ENCODE measurements at places on chromosomes 7 and 10. TPM values are rescaled to one million over a fixed set of nuclear protein-coding genes. Genes with fewer than 3 reads are reported as not detected.

GRCh38 chr7:101588131-101588935 is 40.8 kb downstream of the MYL10 start:
- no peak for ATAC-seq

GRCh38 chr10:71687077-71687476 is 32.5 kb downstream of the C10orf105 start:
- ATAC-seq = no peak

DNA sequence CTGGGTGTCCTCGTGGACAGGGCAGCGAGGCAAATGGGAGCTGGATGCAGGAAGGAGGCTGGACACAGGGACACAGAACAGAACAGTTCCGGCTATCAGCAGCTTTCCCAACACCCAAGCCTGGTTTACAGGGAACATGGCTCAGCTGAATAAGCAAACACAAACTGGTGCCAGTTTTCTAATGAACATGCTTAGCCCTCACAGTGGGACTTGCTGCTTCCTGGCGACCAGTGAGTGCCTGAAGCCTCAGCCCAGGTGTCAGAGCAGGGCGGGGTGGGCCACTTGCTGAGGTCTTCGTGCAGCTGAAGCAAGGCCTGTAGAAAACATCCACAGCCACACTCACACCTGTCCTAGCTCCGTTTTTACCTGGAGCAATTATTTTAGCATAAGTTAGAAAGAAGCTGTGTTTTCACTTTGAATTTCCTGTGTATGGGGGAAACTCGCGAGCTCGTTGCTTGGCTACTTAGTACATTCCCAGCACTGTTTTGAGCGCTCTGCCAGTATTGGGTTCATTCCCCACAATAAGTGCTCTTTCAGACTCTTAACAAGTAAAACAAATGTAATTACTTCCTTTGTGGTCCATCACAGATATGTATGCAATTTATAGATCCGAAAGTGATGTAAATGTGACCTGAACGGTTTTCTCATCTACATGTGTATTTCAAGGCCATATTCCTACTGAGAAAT is 261.2 kb upstream of the SHH start:
- ATAC-seq = no peak

DNA sequence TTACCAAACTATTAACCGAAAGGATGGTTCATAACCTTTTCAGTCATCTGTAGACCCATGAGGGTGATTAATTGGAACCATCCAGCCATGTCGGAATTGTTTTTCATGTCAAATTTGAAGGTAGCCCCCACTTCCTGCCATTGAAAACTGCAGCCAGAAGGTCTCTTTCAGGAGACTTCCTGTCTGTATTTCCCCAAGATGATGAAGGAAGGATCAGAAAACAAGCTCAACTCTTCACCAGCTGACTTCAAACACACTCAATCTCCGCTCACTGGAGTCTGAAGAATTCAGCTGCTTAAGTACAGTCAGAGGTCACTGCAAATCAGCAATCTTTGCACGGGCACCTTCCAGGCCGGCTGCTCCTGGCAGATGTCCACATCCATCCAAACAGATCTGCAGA is 291.7 kb upstream of the NPVF start:
- no peak for ATAC-seq

DNA sequence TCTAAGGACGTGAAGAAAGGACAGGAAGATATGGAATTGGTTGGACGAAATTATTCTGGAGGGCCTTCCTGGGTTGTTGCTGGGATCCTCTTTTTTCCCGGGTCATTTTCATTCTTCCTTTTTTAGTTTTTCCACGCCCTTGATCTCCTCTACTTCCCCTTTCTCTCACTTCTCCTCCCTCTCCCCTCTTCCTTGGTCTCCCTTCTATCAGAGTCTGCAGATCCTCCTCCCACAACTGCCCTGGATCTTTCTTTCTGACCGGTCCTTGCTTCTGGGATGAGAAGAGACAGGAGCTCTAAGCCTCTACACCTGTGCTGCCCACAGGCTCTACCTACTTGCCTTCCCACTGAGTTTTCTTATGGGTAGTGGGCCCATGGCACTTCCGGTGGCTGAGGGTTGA is 103.7 kb upstream of the RELN start:
- no peak for ATAC-seq

DNA sequence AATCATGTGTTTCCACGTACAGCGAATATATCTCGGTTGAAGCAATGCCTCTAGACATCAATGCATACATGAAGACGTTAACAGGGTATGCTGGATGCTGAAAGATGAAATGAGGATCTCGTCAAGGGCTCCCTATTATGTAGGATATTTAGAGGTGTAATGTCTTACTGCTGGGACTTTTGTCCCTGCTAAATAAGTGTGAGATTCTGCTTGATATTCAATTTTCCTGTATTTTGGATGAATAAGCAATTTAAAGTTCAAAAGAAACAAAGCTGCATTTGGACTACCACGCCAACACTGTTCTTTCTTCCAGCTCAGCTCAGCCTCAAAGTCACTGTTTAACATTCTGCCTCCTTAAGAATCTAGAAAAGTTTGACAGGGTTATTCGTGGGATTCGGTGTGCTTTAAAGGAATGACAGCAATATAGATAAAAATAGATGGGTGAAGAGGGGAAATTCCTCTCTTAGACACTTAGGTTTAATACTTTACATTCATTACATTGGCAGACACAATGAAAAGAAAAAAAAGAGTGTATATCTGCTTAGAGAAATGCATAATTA is 110.1 kb upstream of the RHEB start:
- ATAC-seq = no peak

The EPHA1 gene
- total RNA-seq = 0.78 TPM

The SP4 gene
- 9.2 TPM for total RNA-seq

The SRGN gene
- total RNA-seq = 143 TPM

The TMEM213 gene
- total RNA-seq = not detected

DNA sequence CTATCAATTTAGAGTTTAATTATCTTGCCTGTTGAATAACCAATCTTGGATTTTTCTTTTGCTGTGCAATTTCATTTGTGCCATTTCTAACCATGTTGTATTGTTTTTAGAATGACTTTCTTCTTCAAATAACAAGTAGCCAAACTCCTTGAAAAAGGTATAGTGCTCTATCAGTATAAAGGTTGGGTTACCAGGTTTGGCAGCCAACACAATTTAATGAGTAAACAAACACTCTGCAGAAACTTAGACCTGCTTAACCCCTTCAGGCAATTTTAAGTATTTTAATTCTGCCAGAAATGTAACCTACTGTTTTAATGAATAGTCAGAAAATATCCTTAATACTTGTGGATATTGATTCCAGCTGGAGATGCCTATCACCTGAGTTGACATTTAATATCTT is 299.8 kb downstream of the ARL4A start:
- ATAC-seq = no peak

The CYP2E1 gene
- total RNA-seq = 1.2 TPM

- no peak for ATAC-seq
These were observed 43.7 kb downstream of the UNC5B start for GRCh38 chr10:71255808-71256660.

DNA sequence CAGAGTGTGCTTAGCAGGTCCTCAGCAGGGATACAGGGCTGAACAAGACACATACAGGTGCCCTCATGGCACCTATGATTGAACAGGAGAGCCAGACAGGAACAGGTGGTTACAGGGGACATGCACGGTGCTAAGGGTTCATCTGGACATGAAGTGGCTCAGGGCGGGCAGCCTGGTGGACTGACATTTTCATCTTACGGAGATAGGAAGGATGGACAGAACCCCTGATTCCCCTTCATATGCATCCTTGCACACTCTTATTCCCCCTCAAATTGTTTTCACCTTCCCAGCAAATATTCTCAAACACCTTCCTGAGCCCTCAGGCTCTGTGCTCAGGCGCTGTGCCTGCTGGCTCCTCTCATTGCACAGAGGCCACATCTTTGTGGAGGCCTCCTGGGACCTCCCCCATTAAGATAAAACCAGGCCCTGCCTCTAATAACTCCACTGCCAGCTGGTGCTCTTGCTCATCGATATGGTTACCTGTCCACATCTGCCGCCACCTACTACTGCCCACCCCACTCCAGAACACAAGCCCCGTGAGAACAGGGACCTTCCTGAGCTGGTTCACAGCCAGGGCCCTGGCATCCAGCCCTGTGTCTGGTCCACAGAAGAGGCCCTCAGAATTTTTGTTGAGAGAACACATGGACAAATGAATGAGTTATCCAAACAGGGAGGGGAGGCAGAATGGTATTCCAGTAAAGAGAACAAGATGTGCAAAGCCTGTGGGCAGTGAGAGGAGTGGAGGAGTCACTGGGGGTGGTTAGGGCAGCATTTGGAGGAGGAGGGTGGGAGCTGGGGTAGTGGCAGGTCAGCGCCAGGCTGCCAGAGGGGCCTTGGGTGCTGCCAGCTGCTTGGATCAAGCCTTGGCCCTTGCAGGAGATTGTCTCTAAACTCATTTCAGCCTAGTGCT is 68.9 kb upstream of the AQP1 start:
- ATAC-seq = peak; percentile 40

The JAKMIP3 gene
- 1.2 TPM for total RNA-seq

DNA sequence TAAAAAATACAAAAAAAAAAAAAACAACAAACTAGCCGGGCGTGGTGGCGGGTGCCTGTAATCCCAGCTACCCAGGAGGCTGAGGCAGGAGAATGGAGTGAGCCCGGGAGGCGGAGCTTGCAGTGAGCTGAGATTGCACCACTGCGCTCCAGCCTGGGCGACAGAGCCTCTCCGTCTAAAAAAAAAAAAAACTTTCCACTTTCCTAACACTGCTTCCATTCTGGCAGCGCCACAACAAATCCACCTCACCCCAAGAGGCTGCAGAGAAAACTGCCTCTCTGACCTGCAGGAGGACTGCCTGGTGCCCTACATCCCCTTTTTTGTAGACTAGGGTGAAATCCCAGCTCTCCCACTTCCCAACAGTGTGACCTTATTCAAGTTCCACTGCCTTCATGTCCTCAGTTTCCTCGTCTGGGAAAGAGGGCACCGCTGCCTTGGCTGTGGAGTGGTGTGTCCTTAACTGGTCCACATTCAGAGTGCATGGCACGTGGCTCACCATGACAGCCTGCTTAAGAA is 2.6 kb upstream of the MBL2 start:
- ATAC-seq = no peak

DNA sequence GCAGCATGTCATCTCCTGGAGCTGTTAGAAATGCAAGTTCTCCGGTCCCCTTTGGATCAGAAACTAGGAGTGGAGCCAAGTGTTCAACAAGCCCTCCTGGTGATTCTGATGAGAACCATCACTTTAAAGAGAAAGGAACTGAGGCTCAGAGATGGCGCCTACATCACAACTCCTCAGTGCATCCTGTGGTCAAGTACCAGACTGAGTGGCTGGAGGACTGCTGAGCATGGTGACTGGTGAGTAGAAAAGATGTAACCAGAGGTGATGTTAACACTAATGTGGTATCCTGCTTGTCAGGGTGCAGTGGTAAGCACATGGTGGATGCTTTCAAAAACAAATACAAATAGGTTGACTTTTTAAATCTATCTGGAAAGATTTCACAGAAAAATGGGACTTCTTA is 3.5 kb upstream of the OIT3 start:
- no peak for ATAC-seq

The LIPM gene
- total RNA-seq = not detected

DNA sequence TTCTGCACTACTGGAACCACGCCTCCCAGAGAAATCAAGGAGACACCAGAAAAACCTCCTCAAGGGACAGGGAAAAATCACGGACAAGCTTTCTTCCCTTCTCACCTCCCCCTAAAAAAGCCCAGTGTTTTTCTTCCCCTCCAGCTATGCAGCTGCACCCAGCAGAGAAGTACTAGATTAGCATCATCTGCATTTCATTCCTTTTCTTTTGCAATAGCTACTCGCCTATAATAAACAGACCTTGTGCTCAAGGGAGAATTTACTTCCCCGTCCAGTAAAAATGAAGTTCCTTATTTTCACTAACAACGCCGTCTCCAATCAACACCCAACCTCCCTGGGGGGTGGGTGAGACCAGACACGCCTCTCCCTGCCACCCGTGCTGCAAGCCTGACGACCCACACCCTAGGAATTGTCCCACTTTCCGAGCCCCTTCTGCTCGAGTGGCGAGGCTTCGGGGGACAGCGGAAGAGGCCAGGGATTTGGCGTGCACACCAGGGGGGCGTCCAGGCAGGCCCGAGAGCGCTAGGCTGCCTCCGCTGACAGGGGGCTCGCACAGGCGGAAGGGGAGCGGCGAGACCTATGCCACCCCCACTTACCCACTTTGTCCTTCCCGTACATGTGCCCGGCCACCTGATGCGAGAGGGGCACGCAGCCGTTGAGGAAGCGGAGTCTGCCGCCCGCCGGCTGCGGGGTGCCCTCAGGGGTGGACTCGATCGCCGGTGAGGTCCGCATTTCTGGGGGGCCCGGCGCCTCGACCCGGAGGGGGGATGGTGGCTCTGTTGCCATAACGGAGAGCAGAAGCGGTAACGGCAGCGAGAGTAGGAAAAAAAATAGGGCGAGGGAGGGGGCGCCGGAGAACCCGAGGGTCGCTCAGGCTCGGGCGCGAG is 625 bp downstream of the IPMK start:
- ATAC-seq = peak; percentile 8

GRCh38 chr10:1860351-1860750 is 123.0 kb upstream of the ADARB2 start:
- no peak for ATAC-seq

- no peak for ATAC-seq
These were observed 28.5 kb upstream of the CROT start for GRCh38 chr7:87316846-87317552.

The STOX1 gene
- 38.0 TPM for total RNA-seq

DNA sequence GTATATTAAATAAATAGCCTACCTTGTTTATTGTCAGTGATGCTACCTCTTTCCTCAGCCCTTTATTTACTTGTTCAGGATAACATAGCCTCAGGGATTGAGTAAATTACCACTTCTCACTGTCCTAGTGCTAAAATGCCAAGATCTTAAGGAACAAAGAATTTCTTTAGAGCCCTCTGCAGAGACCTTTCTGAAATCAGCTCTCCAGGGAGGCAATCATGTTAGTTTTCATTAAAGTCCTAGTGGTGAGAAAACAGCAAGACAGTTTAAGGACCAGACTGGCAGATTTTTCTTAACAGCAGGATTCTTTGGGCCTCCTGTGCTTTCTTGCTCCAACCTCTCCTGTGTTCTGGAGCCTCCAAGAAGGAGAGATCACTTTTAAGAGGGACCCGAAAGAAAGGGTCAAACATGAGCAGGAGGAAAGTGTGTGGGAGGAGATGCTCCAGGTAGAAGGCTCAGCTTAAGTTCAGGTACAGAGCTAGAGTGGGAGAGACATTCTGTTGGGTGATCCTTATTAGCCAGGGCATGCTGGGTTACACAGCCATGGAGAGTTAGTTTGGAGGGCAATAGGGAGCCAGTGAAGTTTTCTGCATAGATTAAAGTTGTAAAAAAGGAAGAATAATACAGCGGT is 1.2 kb upstream of the PLCE1 start:
- ATAC-seq = no peak

The CPEB3 gene
- total RNA-seq = 10.3 TPM

GRCh38 chr10:132755166-132755711 is 30.7 kb downstream of the NKX6-2 start:
- ATAC-seq = no peak

DNA sequence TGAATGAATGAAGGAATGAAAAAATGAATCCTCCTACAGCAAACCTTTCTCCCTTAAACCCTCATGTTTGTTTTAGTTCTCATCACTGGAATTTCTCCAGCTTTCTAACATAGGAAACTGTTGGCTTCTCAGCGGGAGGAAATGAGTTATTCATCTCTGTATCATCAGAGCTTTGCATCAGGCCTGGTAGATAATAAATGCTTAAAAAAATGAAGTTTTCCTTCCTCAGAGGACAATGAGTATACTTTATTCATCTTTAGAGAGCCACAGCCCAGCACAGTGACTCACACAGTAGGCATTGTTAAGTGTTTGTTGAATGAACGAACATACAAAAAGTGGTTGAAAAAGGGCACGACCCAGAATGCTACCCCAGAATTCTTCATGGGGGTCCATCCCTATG is 62.6 kb downstream of the COL13A1 start:
- ATAC-seq = no peak

- ATAC-seq = no peak
These were observed 6.1 kb upstream of the RAB11FIP2 start for GRCh38 chr10:118052816-118053215.

The NACAD gene
- 7.5 TPM for total RNA-seq

Measured in gastroesophageal sphincter (tissue), 4 donors.